Hindlimb muscle (tissue), 1 donor: ENCODE measurements at places on chromosomes 1 and 21. TPM values are rescaled to one million over a fixed set of nuclear protein-coding genes. Genes with fewer than 3 reads are reported as not detected.
A peak's percentile ranks its signal among the peaks of the same experiment; 100 is the strongest.

GRCh38 chr1:202228484-202229122, 35.0 kb downstream of the LGR6 start:
- DNase-seq = no peak

GRCh38 chr1:44604157-44604955, 69.9 kb downstream of the TMEM53 start:
- DNase-seq = no peak

DNA sequence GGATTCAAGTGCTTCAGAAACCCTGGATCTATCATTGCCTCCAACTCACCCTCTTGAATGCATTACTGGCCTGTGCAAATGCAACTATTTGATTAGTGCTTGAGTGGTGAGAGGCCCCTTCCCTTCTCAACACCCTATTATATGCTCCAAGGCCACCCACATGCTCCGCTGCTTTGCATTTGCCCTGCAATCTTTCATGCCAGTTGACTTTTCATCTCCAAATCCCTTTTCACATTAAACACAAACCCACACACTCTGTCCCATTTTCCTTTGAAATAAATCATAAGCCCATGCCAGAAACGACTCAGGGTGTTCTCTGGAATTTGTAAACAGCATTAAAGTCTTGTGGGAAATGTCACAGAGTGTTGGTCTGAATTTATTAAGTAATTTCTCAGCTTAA, 78.9 kb upstream of the CTTNBP2NL start:
- no peak for DNase-seq

Gene FLG2
- 0.12 TPM for polyA plus RNA-seq

GRCh38 chr1:39044762-39045161, 18.6 kb downstream of the NDUFS5 start:
- no peak for DNase-seq

- DNase-seq = peak; percentile 37
These were observed 30.9 kb downstream of the WNT3A start for GRCh38 chr1:228037401-228038386.

- DNase-seq = no peak
These were observed 96.1 kb downstream of the IER5 start for GRCh38 chr1:181184621-181185020.

- peak; percentile 76 for DNase-seq
These were observed 115.4 kb upstream of the RAB4A start for GRCh38 chr1:229155472-229155871.

DNA sequence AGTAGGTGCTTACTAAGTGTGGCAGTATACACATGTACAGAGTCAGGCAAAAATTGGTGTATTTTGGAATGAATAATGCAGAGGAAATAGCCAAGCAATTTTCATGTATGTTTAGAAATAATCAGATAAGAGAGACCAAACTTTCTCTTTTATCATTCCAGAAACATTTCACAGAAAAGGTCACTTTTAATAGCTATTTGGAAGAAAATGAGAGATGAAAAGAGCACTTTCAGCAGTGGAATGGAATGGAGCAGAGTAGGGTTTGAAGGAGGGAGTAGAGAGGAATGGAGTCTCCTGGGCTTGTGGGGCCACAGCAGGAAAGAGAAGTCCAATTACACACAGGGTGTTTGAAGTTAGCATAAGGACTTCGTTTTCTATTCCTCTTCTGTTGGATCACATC, 48.8 kb upstream of the GJA5 start:
- no peak for DNase-seq

Gene RNF186
- not detected for polyA plus RNA-seq

Gene RGS13
- 0.15 TPM for polyA plus RNA-seq

DNA sequence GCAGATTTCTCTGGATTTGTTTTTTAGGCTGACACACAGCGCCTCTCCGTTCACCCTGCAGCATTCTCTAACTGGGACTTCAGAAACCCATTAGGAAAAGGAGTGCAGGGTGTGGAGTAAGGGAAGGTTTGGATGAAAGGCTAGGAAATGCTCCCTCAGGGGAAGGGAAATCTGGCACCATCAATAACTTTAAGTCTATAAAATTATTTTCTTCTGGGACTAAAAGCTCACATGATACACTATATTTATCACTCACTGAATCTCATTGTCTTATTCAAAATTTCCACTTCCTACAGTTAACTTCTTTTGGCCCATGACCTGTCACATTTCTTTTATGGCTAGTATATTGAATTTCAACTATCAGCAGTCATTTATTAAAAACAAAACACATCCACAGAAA, 45.8 kb upstream of the HLX start:
- DNase-seq = no peak

Gene ZMYND12
- polyA plus RNA-seq = 0.48 TPM

- DNase-seq = no peak
These were observed 49.5 kb upstream of the CD46 start for GRCh38 chr1:207702317-207702716.

GRCh38 chr21:42406201-42406621, 2.5 kb downstream of the UBASH3A start:
- DNase-seq = no peak

DNA sequence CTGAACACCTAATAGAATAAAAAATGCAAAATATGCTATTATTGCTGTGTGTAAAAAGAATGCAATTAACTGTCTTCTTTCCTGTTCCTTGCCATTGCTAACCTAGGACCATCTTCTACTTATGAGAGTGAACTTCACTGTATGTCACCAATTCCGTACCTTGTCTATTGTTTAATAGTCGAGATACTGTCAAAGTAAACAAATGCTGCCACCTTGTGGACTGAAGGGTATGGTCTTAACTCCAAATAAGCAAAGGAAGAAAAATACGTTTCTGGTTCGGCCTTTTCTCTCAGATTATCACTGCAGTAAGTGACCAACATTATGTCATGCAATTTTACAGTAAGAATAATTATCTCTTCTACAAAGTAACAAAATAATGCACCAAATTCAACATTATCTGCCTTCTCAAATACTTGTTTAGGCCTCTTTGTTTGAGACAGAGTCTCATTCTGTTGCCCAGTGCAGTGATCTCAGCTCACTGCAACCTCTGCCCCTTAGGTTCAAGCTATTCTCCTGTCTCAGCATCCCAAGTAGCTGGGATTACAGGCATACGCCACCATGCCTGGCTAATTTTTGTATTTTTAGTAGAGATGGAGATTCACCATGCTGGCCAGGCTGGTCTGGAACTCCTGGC, 133.4 kb downstream of the COP1 start:
- DNase-seq = peak; percentile 66

Gene RIPPLY3
- 0.17 TPM for polyA plus RNA-seq

Gene COL24A1
- 3.8 TPM for polyA plus RNA-seq

GRCh38 chr1:39711966-39712340, 20.7 kb upstream of the HPCAL4 start:
- no peak for DNase-seq

Gene OR10Z1
- polyA plus RNA-seq = 0.10 TPM

- no peak for DNase-seq
These were observed 12.9 kb downstream of the CSRP1 start for GRCh38 chr1:201493757-201494617.

DNA sequence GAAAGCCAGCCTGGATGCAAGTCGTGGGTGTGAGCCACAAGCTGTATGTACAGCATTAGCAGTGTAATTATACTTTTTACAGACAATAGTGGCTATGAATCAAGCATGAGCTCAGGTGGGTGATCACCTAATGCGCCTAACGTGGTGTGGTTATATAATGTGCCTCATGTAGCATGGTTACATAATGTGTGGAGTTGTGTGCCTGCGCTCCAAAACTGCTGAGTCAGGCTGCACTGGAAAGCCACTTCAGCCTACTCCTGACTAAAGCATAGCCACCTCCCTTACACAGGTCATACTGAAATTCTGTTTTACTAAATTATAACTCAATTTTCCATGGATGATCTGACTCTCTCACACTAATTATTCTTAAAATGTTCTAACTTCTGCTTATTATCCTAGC, 69.8 kb downstream of the KCNT2 start:
- no peak for DNase-seq

DNA sequence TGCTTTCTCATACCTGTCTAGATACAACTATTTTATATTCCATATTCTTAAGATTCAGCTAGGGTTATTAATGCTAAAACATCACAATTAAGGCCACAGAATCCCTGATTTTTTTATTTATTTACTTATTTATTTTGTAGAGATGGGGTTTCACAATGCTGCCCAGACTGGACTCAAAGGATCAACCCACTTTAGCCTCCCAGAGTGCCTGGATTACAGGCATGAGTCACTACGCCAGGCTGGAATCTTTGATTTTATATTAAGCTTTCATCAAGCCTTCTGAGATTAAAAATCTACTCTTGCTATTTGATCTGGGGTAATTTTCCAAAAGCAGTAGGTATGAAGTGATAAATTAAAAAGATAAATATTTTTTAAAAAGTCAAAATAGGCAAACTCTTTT, 38.9 kb downstream of the MCOLN2 start:
- DNase-seq = no peak
